ENCODE measurements at places on chromosomes 2 and 18.

DNA sequence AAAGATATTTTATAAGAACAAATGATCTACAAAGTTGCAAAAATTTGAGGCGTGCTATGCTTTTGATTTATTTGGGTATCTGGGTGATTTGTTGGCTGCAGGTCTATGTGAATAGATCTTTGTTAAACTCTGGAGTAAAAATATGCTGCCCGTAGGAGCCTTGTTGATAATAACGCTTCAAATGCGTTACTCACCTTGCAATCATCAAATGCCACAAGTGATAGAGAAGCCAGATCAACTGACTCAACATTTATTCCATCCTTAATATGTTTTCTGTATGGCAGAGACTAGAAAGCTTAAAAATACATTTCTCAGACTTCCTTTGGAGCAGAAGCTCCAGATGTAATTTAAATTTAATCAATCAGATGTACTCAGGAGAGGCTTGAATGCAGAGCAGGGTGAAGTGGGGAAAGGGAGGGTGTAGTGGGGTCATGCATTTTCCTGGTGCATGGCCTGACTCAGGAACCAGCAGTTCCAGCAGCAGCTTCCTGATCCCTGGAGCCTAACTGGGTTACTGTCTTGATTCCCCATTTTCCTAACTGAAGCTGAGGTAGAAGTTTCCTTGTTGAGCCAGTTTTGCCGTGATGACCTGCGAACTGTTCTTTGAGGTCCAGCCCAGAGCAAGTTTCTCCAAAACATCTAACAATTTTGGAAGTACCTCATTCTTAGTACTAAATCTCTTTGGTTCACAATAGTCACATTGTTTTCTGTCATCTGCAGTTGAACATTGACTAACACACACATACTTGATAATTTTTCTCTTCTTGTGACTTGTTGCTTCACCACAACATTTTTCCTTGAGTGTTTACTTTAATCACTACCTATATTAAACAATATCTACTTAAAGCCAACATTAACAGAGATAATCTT, 284.7 kb upstream of the CWC22 start:
- DNase-seq = no peak

- no peak for DNase-seq
Measured at GRCh38 chr2:233065954-233066470, 5.9 kb downstream of the INPP5D start.

GRCh38 chr18:36297417-36298125, at the start of gene FHOD3:
TSS of gene FHOD3 (plus strand) at chr18:36297713. CDS start at chr18:36297836, 123 bp downstream.
- no peak for DNase-seq

- no peak for DNase-seq
Measured at GRCh38 chr2:199977984-199978415, 22.6 kb downstream of the MAIP1 start.

GRCh38 chr18:12973562-12974213, 17.5 kb upstream of the CEP192 start:
- no peak for DNase-seq

DNA sequence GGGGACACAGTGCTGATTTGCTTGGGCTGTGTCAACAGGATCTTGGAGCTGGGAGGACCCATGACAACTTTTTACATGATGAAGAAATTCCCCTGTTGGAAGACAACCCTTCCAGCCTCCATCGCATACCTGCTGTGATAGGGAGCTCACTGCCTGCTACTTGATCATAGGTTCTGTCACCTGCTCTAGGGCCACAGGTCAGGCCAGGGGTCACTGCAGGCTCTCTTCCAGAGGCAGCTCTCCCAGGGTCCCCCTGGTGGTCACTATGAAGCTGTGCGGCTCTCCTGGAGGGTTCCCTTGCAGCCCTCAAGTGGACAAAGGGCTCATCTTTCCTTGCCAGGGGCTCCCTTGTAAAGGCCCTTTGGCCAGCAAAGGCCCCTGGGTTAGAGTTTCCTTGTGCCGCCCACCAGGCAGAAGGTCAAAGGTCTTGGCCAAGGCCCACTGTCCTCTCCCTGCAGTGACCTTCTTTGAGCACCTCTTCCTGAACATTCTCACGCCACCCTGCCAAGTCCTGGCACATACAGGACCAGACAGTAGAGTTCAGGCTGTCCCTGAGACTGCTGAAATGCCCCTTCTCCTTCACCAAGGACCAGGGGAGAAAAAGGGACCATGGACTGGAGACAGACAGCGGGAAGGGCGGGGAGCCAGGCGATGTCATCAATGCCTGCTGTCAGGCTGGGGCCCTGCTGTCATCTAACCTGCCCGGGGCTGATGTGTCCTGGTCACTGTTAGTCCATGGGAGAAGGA, 345.1 kb downstream of the DYSF start:
- no peak for DNase-seq

GRCh38 chr2:144362401-144362800, 157.5 kb downstream of the ZEB2 start:
- DNase-seq = no peak

DNA sequence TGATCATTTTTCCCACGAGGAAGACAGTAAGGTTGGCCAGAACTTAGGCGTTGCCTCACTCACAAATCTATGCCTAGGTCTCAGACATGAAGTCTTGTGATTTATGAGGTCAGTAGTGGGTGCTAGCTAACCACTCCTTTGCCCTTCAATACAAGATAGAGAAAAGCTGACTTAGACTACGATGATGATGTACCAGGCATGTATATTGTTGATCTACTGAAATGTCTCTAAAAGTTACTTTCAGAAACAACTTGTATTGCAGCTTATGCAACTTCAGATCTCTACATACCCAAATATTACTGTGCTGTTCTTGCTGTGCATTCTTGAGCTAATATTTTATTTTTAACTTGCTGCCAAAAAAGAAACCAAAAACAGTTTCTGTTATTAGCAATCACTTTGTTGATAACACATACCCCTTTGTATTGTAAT, 30.6 kb downstream of the MAPRE2 start:
- DNase-seq = no peak

DNA sequence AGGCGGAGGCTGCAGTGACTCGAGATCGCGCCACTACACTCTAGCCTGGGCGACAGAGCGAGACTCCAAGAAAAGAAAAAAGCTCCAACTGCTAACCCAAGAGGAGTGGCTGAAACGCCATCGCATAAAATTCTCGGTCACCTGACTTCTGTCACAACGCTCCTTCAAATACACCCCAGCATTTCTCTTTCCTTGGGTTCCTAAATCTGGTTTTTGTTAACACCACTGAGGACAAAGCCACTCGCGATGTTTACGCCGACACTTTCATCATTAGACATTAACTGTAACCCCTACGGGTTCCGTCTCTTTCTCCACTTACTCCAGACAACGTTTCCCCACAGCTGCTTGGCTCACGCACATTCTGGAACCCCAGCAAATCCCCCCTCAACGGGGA, 679 bp downstream of the CLK1 start:
- DNase-seq = no peak

DNA sequence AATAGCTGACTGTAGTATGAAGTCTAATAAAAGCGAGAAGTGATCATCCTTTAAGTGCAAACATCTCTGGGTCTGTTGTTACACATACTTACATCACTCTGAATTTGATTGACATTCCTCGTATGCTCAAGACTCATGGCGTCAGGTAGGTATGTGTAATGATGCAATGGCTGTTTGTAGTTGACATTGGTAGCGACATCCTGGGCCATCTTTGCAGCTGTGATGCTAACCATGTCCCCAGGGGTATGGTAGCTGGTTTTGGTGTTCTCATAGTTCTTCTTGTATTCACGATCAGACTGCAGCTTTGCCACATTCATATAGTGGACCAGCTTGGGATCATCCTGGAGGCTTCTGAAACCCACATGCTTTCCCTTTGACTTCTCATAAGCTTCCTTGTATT, 62.0 kb downstream of the NEB start:
- no peak for DNase-seq

DNA sequence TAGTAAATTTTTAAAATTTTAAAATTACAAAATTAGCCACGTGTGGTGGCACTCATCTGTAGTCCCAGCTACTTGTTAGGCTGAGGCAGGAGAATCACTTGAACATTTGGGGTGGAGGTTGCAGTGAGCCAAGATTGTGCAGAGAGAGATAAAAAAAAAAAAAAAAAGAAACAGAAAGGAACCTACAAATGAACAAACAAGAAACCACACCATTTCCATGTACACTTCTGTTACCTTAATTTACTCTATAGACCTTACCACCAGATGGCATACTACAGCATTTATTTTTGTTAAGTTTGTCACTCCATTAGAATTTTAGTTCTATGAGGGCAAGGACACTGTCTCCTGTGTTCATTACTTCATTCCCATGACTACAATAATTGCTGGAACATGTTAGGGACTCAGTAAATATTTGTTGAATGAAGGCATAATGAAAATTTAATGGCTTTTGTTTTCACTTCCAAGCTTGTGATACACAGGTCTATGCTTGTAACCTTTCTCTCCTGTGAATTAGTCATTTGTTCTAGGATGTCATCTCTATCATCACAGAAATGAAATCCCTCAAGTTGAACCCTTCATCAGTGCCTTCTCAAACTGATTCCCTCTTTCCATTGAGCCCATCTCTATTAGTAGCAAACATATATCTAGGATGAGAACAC, 76.0 kb downstream of the ARHGAP15 start:
- no peak for DNase-seq

GRCh38 chr2:60091894-60092293, 461.6 kb downstream of the BCL11A start:
- no peak for DNase-seq

GRCh38 chr18:22385718-22386117, 32.0 kb downstream of the CTAGE1 start:
- no peak for DNase-seq

DNA sequence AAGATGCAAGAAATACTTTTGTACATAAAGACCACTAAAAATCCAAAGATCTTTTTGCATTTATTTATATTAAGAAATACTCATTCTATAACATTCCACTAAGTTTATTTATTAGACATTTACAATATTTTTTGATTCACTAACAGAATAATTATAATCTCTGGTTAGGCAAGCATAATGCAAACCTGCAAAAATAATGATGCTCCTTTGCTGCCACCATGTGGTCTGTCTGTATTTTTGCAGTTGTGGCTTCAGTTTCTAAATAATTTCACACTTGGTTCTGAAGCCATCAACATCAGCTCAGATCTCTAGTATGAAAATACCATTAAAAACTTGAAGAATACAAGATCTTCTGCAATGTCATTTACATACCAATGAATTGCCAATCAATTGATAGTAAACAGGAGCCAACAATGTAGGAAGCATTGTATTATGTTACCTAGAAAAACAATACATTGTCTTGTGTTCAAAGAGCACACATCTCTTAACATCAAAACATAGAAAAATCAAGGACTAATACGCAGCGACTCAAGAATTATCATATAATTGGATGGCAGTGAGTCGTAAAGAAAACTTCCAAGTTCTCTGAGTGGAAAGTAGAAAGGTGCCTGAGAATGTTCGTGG, 28.8 kb upstream of the WDR75 start:
- peak; percentile 48 for DNase-seq

- no peak for DNase-seq
Measured at GRCh38 chr2:60394463-60394862, 159.0 kb downstream of the BCL11A start.

- no peak for DNase-seq
Measured at GRCh38 chr2:2222931-2223330, 108.1 kb downstream of the MYT1L start.

- DNase-seq = no peak
Measured at GRCh38 chr2:156437272-156437930, 1.2 kb downstream of the GPD2 start.

DNA sequence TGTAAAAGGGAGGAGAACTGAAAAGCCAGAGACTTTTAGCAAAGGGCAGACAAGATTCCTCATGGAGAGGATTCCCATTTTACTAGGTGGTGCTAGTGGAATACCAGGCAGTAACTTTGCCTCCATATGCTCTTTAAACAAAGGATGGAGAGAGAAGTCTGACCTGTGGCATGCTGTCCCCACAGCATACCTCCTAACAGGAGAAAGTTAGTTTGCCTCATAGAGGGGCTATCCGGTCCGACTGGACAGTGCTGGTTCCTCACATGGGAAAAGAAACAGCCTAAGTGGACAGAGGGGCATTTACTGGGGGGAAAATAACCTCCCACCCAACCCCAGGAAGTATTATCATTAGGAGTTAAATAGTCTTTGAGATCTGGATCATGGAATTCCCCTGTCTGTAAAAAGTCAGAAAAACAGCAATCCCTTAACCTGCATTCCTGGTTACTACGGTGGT, 31.6 kb upstream of the GMCL1 start:
- no peak for DNase-seq

DNA sequence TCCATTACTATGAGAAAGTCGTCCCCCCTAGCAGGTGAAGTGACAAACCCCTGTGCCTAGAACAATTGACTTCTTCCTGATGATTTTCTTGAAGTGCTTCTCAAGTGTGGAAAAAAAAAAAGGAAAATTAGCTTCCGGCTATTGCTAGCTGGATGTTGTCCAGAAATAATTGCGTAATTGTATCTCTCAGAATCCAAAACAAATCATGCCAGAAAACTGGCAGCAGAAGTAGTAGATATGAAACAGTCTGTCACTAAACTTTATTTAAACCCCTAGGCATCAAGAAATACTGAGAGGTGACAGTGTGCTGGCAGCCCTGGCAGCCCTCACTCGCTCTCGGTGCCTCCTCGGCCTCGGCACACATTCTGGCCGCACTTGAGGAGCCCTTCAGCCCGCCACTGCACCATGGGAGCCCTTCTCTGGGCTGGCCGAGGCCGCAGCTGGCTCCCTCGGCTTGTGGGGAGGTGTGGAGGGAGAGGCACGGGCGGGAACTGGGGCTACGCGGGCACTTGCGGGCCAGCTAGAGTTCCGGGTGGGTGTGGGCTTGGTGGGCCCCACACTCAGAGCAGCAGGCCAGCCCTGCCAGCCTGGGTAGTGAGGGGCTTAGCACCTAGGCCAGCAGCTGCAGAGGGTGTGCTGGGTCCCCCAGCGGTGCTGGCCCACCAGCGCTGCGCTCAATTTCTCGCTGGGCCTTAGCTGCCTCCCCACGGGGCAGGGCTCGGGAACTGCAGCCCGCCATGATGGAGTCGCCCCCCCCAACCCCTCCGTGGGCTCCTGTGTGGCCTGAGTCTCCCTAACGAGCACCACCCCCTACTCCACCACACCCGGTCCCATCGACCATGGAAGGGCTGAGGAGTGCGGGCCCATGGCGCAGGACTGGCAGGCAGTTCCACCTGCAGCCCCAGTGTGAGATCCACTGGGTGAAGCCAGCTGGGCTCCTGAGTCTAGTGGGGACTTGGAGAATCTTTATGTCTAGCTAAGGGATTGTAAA, 80.5 kb upstream of the ABCA12 start:
- no peak for DNase-seq

GRCh38 chr2:173044686-173045085, 31.0 kb upstream of the MAP3K20 start:
- no peak for DNase-seq

GRCh38 chr2:102106133-102106556, 36.4 kb upstream of the IL1R1 start:
- no peak for DNase-seq

DNA sequence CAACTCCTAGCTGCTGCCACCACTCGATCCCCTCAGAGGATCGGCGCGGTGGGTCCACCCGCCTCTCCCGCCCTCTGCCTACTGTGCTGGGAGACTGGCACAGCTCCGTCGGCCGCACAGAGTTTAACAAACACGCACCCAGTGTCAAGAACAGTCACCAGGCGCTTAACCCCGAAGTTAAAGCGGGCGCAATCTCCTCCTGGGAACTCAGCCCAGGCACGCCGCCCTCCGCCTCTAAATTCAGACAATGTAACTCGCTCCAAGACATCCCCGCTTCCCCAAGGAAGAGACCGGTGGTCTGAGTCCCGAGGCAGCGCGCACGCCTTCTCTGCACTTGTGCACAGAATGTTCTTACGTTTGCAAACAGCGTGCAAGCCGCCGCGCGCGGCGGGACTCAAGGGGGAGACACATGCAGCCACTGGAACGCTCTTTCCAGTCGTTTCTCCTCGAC, 533 bp downstream of the CXCR4 start:
- DNase-seq = no peak
